ENCODE measurements at places on chromosomes 3 and 15.

- DNase-seq: no peak
Measured at GRCh38 chr3:149016669-149017541, 25.6 kb downstream of the GYG1 start.

DNA sequence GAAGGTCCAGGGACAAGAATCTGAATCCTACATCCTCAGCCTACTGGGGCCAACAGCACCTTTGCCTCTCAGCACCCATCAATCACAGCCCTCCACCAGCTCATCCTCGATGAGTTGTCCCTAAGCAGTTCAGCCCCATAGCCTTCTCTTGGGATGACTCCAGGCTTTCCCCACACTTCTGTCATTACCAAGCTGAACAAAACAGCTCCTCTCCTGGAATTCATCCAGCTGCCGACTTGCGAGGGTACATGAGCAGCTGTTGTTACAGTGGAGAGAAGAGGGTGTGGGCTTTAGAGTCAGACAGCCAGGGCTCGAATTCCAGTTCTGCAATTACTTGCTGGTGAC is 69.0 kb upstream of the THBS1 start:
- no peak for DNase-seq

DNA sequence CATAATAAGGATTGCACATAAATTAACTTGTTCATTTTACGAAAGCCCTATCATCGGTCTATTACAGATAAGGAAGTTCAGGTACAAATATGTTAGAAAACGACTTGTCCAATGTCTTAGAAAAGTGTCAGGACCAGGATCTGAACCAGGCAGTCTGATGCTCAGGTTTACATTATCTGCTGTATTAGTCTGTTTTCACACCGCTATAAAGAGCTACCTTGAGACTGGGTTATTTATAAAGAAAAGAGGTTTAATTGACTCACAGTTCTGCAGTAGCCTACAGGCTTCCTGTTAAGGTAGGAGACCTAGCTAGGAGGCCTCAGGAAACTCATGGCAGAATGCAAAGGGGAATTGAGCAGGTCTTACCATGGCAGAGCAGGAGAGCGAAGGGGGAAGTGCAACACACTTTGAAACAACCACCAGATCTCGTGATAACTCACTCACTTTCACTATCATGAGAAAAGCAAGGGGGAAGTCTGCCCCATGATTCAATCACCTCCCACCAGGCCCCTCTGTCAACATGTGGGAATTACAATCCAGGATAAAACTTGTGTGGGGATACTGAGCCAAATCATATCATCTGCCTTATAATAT is 45.8 kb upstream of the GOLIM4 start:
- no peak for DNase-seq

DNA sequence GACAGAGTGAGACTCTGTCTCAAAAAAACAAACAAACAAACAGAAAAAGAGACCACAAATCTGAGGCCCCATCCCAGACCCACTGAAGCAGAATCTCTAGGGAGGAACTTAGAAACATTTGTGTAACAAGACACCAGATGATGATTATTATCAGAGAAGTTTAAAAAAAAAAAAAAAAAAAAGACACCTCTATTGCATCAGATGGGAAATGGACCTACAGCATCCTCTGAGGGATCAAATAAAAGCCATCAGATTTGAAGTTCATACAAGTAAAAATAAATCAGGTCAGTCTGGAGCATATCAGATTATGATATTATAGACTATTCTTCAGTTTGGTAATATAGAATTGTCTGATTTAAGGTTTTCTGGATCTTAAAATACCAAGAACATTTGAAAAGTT is 21.9 kb upstream of the LIPC start:
- no peak for DNase-seq

DNA sequence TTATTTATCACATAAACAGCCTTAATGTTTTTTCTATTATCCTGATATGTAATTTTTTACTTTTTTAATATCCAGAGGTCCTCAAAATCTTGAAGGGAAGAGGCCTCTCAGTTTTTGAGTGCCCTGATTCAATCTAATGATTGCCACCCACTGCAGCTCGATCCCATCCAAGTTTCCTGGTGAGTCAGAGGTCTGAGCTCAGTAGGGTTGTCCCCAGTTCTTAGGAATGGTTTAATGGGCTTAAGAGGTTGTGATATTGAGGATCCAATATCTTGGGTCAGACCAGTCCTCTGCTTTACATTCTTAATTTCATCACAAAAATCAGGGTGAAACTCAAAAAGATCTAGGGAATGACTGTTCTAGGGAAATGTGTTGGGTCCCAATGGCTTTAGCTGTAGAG is 238.5 kb downstream of the NSUN3 start:
- DNase-seq: no peak
